Thymus (tissue), 14 donors: ENCODE measurements at places on chromosomes 11 and 22.

- peaks cover 6% of the 10 kb centered on the region for H3K36me3 ChIP-seq
- DNase-seq: no peak
- H3K27me3 ChIP-seq: no peaks in the 10 kb centered on the region
- no peak overlapping the region for H3K27ac ChIP-seq
Observed at GRCh38 chr11:129960216-129961214, 42.1 kb downstream of the PRDM10 start.

GRCh38 chr11:129075757-129076156, 116.4 kb downstream of the ARHGAP32 start:
- H3K4me1 ChIP-seq: no peaks in the 10 kb centered on the region
- H3K4me3 ChIP-seq: no peak overlapping the region
- peaks cover 3% of the 10 kb centered on the region for H3K36me3 ChIP-seq
- no peak for DNase-seq

DNA sequence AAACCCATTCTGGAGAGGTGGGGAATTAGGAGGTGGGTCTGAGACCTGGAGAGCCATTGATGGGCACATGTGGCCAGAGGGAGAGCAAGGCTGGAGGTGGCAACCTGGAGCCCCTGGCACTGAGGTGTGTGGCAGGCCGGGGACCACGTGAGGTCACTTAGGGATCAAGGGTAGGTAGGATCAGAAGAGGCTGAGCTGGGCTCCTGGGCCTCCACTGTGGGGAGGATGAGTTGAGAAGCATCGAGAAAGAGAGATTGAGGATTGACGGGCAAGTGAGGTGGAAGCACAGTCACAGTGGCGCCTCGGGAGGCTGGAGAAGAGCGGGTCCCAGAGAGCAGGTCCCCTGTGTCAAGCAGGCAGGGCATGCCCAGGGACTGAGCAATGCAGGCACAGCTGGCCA, 4.1 kb downstream of the GNAZ start:
- no peak overlapping the region for H3K27ac ChIP-seq
- peaks cover 56% of the 10 kb centered on the region for H3K27me3 ChIP-seq
- peaks cover 13% of the 10 kb centered on the region for H3K4me1 ChIP-seq

- no peak overlapping the region for H3K27ac ChIP-seq
- H3K4me1 ChIP-seq: no peaks in the 10 kb centered on the region
- H3K27me3 ChIP-seq: no peaks in the 10 kb centered on the region
- DNase-seq: no peak
- no peaks in the 10 kb centered on the region for H3K36me3 ChIP-seq
Observed at GRCh38 chr11:22491555-22492225, 133.9 kb downstream of the FANCF start.

- H3K27ac ChIP-seq: no peak overlapping the region
- H3K4me3 ChIP-seq: no peak overlapping the region
- H3K27me3 ChIP-seq: no peaks in the 10 kb centered on the region
- no peaks in the 10 kb centered on the region for H3K36me3 ChIP-seq
- no peak for DNase-seq
Observed at GRCh38 chr11:121318848-121319834, 26.6 kb downstream of the SC5D start.

DNA sequence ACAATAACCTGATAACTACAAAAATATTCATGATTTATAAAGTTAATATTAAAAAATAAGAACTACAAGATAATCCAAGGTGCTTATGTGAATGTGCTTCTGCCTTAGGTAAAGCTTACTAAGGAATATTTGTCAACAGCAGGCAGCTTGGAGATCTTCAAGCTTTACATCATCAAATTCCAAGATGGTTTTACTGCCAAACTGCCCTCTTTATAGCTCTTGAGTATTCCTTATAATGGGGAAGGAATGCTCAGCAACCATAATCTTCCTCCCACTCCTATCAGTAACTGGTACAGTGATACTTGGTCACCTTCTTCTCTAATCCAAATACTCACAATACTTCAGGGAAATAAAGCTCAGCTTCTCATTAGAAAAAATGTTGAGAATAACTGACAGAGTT, 30.1 kb downstream of the SBF2 start:
- no peaks in the 10 kb centered on the region for H3K27me3 ChIP-seq
- no peaks in the 10 kb centered on the region for H3K36me3 ChIP-seq
- no peak overlapping the region for H3K4me3 ChIP-seq
- H3K4me1 ChIP-seq: no peaks in the 10 kb centered on the region

GRCh38 chr22:44931077-44931540, 78.7 kb downstream of the PHF21B start:
- H3K27me3 ChIP-seq: peaks cover 2% of the 10 kb centered on the region
- no peak for DNase-seq
- no peaks in the 10 kb centered on the region for H3K4me1 ChIP-seq
- H3K4me3 ChIP-seq: no peak overlapping the region
- H3K27ac ChIP-seq: no peak overlapping the region

DNA sequence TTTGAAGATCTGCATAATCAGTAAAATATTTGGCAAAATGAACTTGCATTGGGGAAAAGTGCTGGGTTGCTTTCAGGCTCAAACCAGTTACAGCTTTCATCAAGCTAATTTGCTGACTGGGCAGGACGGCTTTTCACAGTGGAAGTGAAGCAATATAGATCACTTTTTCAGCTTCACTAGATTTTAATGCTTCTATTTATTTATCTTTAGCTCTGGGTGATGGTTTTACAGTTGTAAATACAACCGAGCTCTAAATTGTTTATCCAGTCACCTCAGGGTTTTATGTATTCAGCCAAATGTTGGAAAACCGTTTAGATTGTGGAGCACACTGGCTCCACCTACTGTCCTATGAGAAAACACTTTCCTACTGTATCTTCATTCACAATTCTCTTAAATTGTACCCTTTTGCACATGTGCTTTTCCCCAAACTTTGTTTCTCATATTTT, 58.2 kb downstream of the ACER3 start:
- H3K36me3 ChIP-seq: no peaks in the 10 kb centered on the region
- no peaks in the 10 kb centered on the region for H3K4me1 ChIP-seq
- H3K27me3 ChIP-seq: no peaks in the 10 kb centered on the region
- DNase-seq: peak; percentile 29
- no peak overlapping the region for H3K27ac ChIP-seq
- H3K4me3 ChIP-seq: no peak overlapping the region

GRCh38 chr11:94178331-94178730, 49.7 kb downstream of the PANX1 start:
- no peaks in the 10 kb centered on the region for H3K4me1 ChIP-seq
- no peak overlapping the region for H3K4me3 ChIP-seq
- H3K27ac ChIP-seq: no peak overlapping the region
- no peaks in the 10 kb centered on the region for H3K27me3 ChIP-seq

DNA sequence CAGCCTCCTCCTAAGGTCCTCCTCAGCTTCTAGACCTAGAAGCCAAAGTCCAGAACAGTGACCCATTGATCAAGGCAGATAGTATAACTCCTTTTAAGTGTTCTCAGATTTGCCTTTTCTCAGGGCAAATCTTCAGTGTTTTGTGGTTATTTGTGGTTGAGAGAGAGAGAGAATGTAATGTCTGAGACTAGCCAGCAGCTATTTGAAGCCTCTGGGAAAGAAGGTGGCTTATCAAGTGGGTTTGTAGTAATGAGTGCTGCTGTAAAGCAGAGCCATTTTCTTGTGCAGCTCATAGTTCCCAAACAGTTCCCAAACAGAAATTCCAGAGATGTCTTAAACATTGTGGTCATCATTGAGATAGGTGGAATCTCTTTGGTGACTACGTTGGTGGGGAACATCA, 89.5 kb downstream of the RNF169 start:
- no peaks in the 10 kb centered on the region for H3K4me1 ChIP-seq
- H3K27ac ChIP-seq: no peak overlapping the region
- H3K27me3 ChIP-seq: no peaks in the 10 kb centered on the region
- H3K4me3 ChIP-seq: no peak overlapping the region
- peaks cover 52% of the 10 kb centered on the region for H3K36me3 ChIP-seq
- DNase-seq: no peak

GRCh38 chr11:47886096-47886495, 37.9 kb upstream of the NUP160 start:
- no peak overlapping the region for H3K4me3 ChIP-seq
- H3K4me1 ChIP-seq: peaks cover 3% of the 10 kb centered on the region
- H3K36me3 ChIP-seq: no peaks in the 10 kb centered on the region
- H3K27ac ChIP-seq: no peak overlapping the region

GRCh38 chr22:37627545-37627944, 11.9 kb upstream of the SH3BP1 start:
- H3K36me3 ChIP-seq: peaks cover 46% of the 10 kb centered on the region
- DNase-seq: peak; percentile 63
- H3K4me3 ChIP-seq: peak overlapping the region; percentile 5
- peak overlapping the region; percentile 90 for H3K27ac ChIP-seq

DNA sequence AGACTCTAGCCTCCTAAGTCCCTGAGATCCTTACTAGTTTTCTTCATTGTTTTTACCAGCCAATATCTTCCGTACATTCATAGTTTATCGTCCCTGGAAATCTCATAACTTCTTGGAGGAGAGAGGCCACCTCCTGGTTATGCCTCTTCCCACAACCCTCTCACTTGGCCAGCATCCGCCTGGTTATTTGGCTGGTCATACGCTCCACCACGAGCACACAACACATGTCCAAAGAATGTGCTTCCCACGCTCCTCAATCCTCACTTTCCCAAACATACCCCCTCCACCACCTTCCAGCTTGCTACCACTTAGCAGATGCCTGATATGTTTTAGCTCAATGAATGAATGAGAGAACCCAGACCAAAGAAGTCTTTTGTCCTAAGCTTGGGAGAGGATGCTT, 83.5 kb upstream of the EIF3D start:
- no peak overlapping the region for H3K27ac ChIP-seq
- no peaks in the 10 kb centered on the region for H3K4me1 ChIP-seq
- no peaks in the 10 kb centered on the region for H3K36me3 ChIP-seq
- DNase-seq: no peak

GRCh38 chr22:38766076-38766777, 10.4 kb upstream of the SUN2 start:
- no peak overlapping the region for H3K4me3 ChIP-seq
- no peaks in the 10 kb centered on the region for H3K4me1 ChIP-seq
- no peak overlapping the region for H3K27ac ChIP-seq
- no peak for DNase-seq
- no peaks in the 10 kb centered on the region for H3K36me3 ChIP-seq

- no peak for DNase-seq
- H3K27me3 ChIP-seq: no peaks in the 10 kb centered on the region
- no peaks in the 10 kb centered on the region for H3K4me1 ChIP-seq
Observed at GRCh38 chr11:58316142-58316541, 42.7 kb downstream of the OR5B17 start.

DNA sequence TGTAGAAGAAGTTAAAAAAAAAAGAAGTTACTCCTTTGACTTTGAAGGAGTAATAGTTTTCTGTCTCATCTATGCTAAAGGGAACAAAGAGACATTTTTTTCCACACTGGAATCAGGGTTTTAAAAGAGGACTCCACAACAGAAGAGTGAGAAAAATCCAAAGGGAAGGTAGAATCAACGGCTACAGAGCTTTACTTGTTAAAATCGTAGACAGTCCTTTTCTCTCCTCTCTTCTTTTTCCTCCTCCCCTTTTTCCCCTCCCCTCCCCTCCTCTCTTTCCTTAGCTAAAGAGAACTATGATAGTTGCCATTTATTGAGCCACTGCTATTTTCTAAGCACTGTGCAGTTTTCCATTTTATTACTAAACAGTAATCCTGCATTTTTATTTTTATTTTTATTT, 29.2 kb downstream of the DDIAS start:
- H3K27ac ChIP-seq: no peak overlapping the region
- no peaks in the 10 kb centered on the region for H3K27me3 ChIP-seq
- peaks cover 13% of the 10 kb centered on the region for H3K36me3 ChIP-seq

GRCh38 chr11:128324531-128325141, 262.7 kb downstream of the ETS1 start:
- no peaks in the 10 kb centered on the region for H3K27me3 ChIP-seq
- no peaks in the 10 kb centered on the region for H3K36me3 ChIP-seq
- peak; percentile 73 for DNase-seq
- H3K4me1 ChIP-seq: peaks cover 61% of the 10 kb centered on the region

GRCh38 chr22:45230026-45230721, 10.5 kb downstream of the KIAA0930 start:
- H3K27me3 ChIP-seq: no peaks in the 10 kb centered on the region
- peaks cover 3% of the 10 kb centered on the region for H3K4me1 ChIP-seq
- no peak overlapping the region for H3K4me3 ChIP-seq

GRCh38 chr11:128492903-128493569, 94.3 kb downstream of the ETS1 start:
- H3K36me3 ChIP-seq: peaks cover 89% of the 10 kb centered on the region
- H3K4me1 ChIP-seq: peaks cover 66% of the 10 kb centered on the region
- H3K27me3 ChIP-seq: no peaks in the 10 kb centered on the region
- no peak overlapping the region for H3K4me3 ChIP-seq
- DNase-seq: no peak

- H3K36me3 ChIP-seq: no peaks in the 10 kb centered on the region
- no peak overlapping the region for H3K27ac ChIP-seq
- H3K4me3 ChIP-seq: no peak overlapping the region
- no peaks in the 10 kb centered on the region for H3K4me1 ChIP-seq
Observed at GRCh38 chr22:42919199-42919598, 62.1 kb upstream of the ARFGAP3 start.

DNA sequence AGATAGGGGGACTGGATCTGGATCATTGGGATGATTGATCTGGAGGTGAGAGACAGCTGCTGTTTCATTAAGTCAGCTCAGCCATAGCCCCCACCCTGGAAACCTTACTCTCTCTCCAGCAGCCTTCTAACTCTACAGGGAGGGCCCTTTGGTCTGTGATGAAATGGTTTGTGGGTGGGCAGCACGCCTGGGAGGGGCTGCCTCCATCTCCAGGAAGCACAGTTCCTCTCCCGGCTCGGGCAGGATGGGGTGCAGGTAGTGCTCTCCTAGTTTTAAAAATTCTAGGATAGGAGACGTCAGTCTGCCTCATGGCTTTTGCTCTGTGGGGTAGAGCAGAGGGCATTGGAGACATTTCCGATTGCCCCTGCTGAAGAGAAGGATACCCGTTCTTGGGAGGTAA, 89.7 kb downstream of the CEP164 start:
- no peak overlapping the region for H3K4me3 ChIP-seq
- no peak overlapping the region for H3K27ac ChIP-seq
- H3K27me3 ChIP-seq: no peaks in the 10 kb centered on the region
- DNase-seq: no peak

GRCh38 chr11:60902625-60903024, 3.8 kb downstream of the PRPF19 start:
- DNase-seq: no peak
- peaks cover 59% of the 10 kb centered on the region for H3K36me3 ChIP-seq
- no peaks in the 10 kb centered on the region for H3K27me3 ChIP-seq
- H3K4me1 ChIP-seq: peaks cover 22% of the 10 kb centered on the region

GRCh38 chr11:108873941-108874340, 209.1 kb downstream of the DDX10 start:
- H3K4me1 ChIP-seq: no peaks in the 10 kb centered on the region
- no peaks in the 10 kb centered on the region for H3K36me3 ChIP-seq
- DNase-seq: no peak
- H3K27ac ChIP-seq: no peak overlapping the region

- no peaks in the 10 kb centered on the region for H3K36me3 ChIP-seq
- H3K4me3 ChIP-seq: no peak overlapping the region
- no peak overlapping the region for H3K27ac ChIP-seq
- DNase-seq: no peak
Observed at GRCh38 chr11:35580397-35580781, 37.9 kb upstream of the FJX1 start.
